ENCODE measurements at places on chromosomes 2 and 18. TPM values are rescaled to one million over a fixed set of nuclear protein-coding genes. Genes with fewer than 3 reads are reported as not detected.
A peak's percentile ranks its signal among the peaks of the same experiment; 100 is the strongest.

GRCh38 chr2:237998530-237998929 lies 31.7 kb downstream of the UBE2F start:
- H3K27me3 ChIP-seq: no peaks in the 10 kb centered on the region
- H3K4me3 ChIP-seq: peak overlapping the region; percentile 62
- H3K27ac ChIP-seq: peak overlapping the region; percentile 86
- H3K36me3 ChIP-seq: peaks cover 8% of the 10 kb centered on the region
- H3K4me1 ChIP-seq: peaks cover 43% of the 10 kb centered on the region

GRCh38 chr18:60469387-60470100 lies 97.0 kb upstream of the MC4R start:
- no peaks in the 10 kb centered on the region for H3K4me1 ChIP-seq
- H3K27ac ChIP-seq: no peak overlapping the region
- H3K27me3 ChIP-seq: no peaks in the 10 kb centered on the region
- H3K36me3 ChIP-seq: no peaks in the 10 kb centered on the region
- H3K4me3 ChIP-seq: no peak overlapping the region

DNA sequence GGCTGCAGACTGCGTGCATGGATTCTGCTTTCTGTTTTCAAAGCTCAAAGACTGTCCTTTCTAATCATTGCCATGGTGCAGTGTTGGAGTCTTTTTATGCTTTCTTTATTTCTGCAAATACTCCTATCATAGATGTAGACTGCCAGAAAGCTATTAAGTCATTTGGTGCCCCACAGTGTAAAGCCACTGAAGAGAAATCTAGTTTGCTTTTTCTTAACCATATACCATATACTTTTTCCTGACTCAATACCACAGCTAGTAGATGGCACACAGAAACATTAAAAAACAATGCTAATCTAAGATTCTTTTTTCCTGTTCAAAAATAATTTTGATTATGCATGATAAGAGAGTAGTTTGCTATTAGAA lies 109.9 kb upstream of the RAB27B start:
- H3K4me1 ChIP-seq: peaks cover 13% of the 10 kb centered on the region
- H3K27me3 ChIP-seq: peaks cover 19% of the 10 kb centered on the region
- no peaks in the 10 kb centered on the region for H3K36me3 ChIP-seq
- peak overlapping the region; percentile 71 for H3K4me3 ChIP-seq
- no peak for DNase-seq

DNA sequence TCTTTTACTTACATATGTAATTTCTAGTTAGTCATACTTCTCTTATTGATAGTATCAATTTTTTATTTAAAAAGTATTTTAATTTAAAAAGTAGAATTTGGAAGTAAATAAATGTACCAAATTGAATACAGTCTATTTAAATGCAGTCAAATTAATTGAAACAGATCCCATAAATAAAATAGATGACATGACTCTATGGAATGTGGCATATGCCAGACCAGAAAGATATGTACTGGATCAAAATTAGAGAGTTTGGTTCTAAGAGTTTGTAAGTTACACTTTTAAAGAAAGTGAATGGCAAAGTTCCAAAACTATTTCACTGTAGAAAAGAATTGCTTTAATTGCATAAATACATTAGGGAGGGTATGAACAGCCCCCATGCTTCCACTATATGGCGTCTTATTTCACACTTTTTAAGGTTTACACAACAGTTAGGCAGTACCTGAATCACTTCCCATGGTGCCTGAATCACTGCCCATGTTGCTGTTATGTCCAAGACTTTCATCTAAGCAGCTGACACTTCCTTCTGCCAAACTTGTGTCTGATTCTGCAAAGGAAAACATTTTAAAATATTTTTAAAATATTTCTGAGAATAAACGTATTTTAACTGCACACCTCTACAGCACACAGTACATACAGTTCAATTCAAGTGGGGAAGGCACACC lies 25.2 kb downstream of the IFIH1 start:
- H3K27ac ChIP-seq: no peak overlapping the region
- no peak overlapping the region for H3K4me3 ChIP-seq
- DNase-seq: no peak
- no peaks in the 10 kb centered on the region for H3K27me3 ChIP-seq

- no peaks in the 10 kb centered on the region for H3K4me1 ChIP-seq
- no peak for DNase-seq
- H3K36me3 ChIP-seq: no peaks in the 10 kb centered on the region
- no peak overlapping the region for H3K4me3 ChIP-seq
Observed at GRCh38 chr2:121255358-121255757, 29.6 kb downstream of the TFCP2L1 start.

DNA sequence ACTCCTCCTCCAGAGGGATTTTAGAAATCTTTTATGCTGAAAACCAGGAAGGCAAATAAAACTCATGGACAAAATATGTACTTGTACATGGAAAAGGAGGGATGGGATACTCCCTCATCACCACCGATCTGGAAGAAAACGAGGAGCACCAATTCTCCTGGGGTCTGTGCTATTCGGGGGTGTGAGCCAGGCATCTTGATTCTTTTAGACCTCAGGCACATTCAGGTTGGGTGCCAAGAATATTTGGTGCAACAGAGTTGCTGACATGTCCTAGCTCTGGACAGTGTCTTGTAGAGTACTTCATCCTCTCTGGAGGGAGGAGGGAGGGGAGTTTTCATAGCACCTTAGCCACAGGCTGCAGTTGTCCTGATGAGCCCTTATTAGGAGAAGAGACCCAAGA lies 163.0 kb downstream of the PRKCE start:
- no peak overlapping the region for H3K27ac ChIP-seq
- no peak for DNase-seq
- H3K36me3 ChIP-seq: no peaks in the 10 kb centered on the region
- H3K27me3 ChIP-seq: no peaks in the 10 kb centered on the region

GRCh38 chr2:58560531-58560930 lies 319.4 kb upstream of the FANCL start:
- no peaks in the 10 kb centered on the region for H3K36me3 ChIP-seq
- no peak for DNase-seq
- no peak overlapping the region for H3K4me3 ChIP-seq
- H3K27ac ChIP-seq: no peak overlapping the region

DNA sequence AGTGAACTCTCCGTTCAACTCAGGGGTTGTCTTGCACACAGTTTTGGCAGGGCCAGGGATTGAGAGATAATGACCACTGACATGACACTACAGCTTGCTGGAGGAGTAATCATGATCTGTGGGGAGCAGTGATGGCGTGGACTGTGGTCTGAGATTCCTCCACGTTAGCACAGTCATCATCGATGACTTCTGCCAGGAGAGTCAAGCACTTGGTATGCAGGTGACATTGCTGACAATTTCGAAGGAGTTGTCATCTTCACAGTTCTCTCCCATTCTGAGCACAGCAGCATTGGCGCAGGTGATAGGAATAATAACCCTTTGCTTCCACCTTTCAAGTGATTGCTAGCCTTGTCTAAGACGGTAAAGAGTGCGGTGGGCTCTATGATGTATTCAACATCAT lies 79.8 kb downstream of the SGPP2 start:
- no peak overlapping the region for H3K4me3 ChIP-seq
- no peak overlapping the region for H3K27ac ChIP-seq
- peaks cover 4% of the 10 kb centered on the region for H3K27me3 ChIP-seq
- DNase-seq: no peak
- no peaks in the 10 kb centered on the region for H3K4me1 ChIP-seq

- no peaks in the 10 kb centered on the region for H3K27me3 ChIP-seq
- H3K4me1 ChIP-seq: peaks cover 37% of the 10 kb centered on the region
- no peak for DNase-seq
- peak overlapping the region; percentile 92 for H3K4me3 ChIP-seq
- peak overlapping the region; percentile 95 for H3K27ac ChIP-seq
Observed at GRCh38 chr2:242031481-242032019, 162.0 kb downstream of the RTP5 start.

GRCh38 chr2:196383799-196384198 lies 212.4 kb upstream of the STK17B start:
- no peaks in the 10 kb centered on the region for H3K27me3 ChIP-seq
- no peak overlapping the region for H3K27ac ChIP-seq
- no peaks in the 10 kb centered on the region for H3K4me1 ChIP-seq
- no peaks in the 10 kb centered on the region for H3K36me3 ChIP-seq

GRCh38 chr2:73759285-73759764 lies 20.6 kb downstream of the DUSP11 start:
- no peak for DNase-seq
- H3K4me1 ChIP-seq: peaks cover 4% of the 10 kb centered on the region
- no peaks in the 10 kb centered on the region for H3K36me3 ChIP-seq
- no peaks in the 10 kb centered on the region for H3K27me3 ChIP-seq

- peaks cover 84% of the 10 kb centered on the region for H3K36me3 ChIP-seq
- peaks cover 2% of the 10 kb centered on the region for H3K4me1 ChIP-seq
- H3K4me3 ChIP-seq: no peak overlapping the region
Observed at GRCh38 chr2:108905906-108906305, 83.1 kb downstream of the EDAR start.

DNA sequence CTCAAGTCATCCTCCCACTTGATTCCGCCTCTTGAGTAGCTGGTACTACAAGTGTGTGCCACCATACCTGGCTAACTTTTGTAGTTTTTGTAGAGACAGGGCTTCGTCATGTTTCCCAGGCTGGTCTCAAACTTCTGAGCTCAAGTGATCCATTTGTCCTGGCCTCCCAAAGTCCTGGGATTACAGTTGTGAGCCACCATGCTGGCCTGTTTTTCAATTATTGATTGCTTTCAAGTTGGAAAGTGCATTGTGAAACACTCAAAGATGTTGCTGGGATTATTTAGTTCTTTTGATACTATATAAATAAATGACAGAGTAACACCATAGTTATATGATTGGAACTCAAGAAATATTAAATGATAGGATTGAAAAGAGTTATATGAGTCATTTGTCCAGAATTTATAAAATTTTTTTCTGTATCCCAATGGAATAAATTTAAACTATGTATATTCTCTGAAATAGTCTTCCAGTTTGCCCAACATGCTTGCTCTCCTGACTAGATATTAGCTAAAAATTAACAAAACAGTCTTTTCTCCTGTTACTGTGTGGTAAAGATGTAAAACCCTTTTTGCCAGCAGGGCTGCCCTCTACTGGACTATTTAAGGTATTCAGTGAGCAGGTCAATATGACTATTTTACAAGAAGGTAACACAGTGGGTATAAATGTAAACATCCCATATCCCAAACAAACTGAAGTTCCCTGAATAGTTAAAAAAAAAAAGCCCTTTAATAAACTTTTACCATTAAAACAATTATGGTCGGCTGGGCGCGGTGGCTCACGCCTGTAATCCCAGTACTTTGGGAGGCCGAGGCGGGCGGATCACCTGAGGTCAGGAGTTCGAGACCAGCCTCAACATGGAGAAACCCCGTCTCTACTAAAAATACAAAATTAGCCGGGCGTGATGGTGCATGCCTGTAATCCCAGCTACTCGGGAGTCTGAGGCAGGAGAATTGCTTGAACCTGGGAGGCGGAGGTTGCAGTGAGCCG lies 42.7 kb downstream of the ACSL3 start:
- peak; percentile 48 for DNase-seq
- peaks cover 33% of the 10 kb centered on the region for H3K36me3 ChIP-seq
- H3K4me3 ChIP-seq: no peak overlapping the region
- H3K4me1 ChIP-seq: peaks cover 33% of the 10 kb centered on the region

DNA sequence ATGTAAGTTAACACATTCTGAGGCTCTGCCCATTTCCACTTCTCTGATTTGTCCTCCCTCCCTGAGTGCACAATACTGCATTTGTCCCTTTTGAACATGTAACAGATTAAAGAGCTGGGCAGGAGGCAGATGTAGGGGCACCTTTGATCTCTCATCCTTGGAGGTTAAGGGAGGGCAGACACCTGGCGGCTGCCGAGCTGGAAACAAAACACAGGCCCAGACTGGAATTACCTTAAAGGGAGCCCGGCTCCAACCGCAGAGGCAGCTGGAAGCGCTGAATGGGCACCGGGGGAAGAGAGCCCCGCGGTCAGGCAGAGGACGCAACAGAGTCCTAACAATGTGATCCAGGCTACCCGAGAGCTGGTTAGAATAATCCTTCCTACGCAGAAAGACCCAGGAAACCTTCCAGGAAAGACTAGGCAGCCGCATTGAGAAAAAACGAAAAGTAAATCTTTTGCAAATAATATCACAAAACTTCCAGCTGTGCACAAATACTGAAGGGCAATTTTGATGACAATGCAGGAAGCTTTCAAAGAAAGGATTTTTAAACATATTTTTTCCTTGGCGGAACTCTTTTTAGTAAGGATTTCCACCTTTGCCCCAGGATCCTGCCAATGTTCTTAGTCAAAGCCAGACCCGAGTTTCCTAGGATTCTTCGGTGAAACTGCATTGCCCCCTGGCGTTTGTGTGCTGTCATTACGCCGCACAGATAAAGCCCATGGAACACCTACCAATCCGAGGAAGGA lies 216.0 kb downstream of the TGIF1 start:
- peak; percentile 71 for DNase-seq
- H3K4me1 ChIP-seq: peaks cover 2% of the 10 kb centered on the region
- no peak overlapping the region for H3K27ac ChIP-seq
- H3K27me3 ChIP-seq: peaks cover 2% of the 10 kb centered on the region
- H3K36me3 ChIP-seq: no peaks in the 10 kb centered on the region

DNA sequence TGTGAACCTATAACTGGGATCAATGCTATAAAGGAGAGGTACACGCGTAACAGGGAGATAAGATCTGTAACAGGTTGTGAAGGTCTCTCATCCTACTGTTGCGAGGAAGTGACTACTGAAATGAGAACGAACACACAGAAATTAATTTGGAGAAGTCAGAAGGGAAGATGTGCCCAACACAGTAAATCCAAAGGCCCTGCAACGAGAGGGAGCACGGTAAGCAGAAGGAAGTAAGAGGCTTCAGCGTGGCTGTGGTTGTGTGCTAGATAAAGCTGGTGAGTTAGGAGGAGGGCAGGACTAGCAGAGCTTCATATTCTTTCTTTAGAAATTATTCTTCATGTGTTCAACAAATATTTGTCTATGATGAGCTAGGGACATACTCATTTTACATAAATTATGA lies 2.5 kb upstream of the ATG16L1 start:
- peaks cover 25% of the 10 kb centered on the region for H3K4me1 ChIP-seq
- peak overlapping the region; percentile 45 for H3K4me3 ChIP-seq
- peak overlapping the region; percentile 90 for H3K27ac ChIP-seq
- DNase-seq: no peak
- H3K36me3 ChIP-seq: peaks cover 8% of the 10 kb centered on the region
- no peaks in the 10 kb centered on the region for H3K27me3 ChIP-seq

GRCh38 chr2:203940039-203940438 lies 3.5 kb downstream of the ICOS start:
- peaks cover 66% of the 10 kb centered on the region for H3K4me1 ChIP-seq
- H3K36me3 ChIP-seq: peaks cover 42% of the 10 kb centered on the region
- H3K4me3 ChIP-seq: peak overlapping the region; percentile 98
- DNase-seq: no peak

GRCh38 chr2:212327171-212327809 lies 211.3 kb downstream of the ERBB4 start:
- no peaks in the 10 kb centered on the region for H3K27me3 ChIP-seq
- no peak overlapping the region for H3K4me3 ChIP-seq
- no peak for DNase-seq
- H3K4me1 ChIP-seq: no peaks in the 10 kb centered on the region
- H3K36me3 ChIP-seq: no peaks in the 10 kb centered on the region

Gene GATA6
- not detected for total RNA-seq

Gene SNTG2
- total RNA-seq: 8.8 TPM

Gene ANKRD30BL
- 0.39 TPM for total RNA-seq

Gene L3MBTL4
- 0.85 TPM for total RNA-seq

Gene POLE4
- 49.0 TPM for total RNA-seq

Gene SCYGR5
- not detected for total RNA-seq

Gene AKAIN1
- not detected for total RNA-seq

Data from naive thymus-derived CD8-positive, alpha-beta T cell (primary cell).